ENCODE measurements at places on chromosomes 4 and X.

DNA sequence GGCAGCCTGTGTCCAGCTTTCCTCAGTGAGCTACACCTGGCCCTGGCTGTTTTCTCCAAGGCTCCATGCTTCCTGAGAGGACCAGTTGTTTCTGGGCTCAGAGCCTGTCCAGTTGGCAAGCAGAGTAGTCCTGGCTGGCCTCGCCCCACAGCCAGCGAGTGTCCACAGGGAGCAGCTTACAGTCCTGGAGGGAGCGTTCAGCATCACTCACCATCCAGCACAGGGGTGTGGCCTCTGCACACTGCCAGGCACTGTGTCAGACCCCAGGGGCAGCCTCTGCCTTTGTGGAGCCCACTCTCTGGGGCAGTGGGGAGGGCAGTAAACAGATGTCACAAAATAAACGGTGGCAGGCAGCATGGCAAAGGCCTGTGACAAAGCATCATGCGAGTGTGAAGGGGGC lies 23.9 kb downstream of the EVC start:
- DNase-seq, result no peak

DNA sequence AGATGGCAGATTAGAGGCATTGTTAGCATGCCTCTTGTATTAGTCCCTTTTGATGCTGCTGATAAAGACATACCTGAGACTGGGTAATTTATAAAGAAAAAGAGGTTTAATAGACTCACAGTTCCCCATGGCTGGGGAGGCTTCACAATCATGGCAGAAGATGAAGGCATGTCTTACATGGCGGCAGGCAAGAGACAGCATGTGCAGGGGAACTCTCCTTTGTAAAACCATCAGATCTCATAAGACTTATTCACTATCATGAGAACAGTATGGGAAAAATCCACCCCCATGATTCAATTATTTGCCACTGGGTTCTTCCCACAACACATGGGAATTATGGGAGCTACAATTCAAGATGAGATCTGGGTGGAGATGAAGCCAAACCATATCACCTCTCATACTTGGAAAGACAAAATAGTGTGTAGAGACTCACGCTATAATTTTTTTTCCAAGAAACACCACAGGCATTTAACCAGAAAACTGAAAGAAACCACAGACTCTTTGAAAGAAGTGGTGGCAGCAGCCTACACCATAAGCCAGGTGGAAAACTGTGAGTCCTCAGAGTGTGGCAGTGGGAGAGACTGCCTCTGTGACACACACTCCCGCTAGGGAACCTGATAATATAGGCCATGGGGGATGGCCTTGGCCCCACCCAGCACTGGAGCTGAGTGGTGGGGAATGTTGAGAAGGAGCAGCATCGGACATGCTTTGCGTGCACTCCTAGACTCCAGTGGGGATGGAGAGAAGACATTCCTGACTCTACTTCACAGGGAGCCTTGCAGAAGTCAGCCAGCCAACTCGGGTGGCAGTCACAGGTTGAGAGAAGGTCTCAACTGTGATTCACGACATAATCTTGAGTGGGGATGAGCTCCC lies 51.5 kb downstream of the SLC2A9 start:
- no peak for DNase-seq

DNA sequence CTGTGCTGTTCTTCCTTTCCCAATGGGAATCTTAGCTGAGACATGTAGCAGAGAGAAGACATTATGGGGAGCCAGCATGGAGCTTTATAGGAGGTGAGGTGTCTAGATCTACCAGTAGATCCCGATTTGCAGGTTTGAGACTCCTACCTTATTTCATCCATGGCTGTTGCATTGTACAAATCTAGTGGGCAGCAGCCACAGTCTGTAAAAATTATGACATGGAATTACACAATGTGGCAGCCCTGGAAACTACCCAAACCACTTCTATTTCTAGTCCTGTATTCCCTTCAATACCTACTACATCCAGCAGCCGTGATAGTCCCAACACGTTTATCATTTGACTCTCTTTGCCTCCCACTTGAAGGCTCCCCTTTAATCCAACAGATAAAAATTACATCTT lies 8.1 kb downstream of the ATP7A start:
- no peak for DNase-seq

- no peak for DNase-seq
Measured at GRCh38 chr4:103099691-103100392, at the start of gene BDH2. BDH2 (minus strand) TSS chr4:103099834; CDS start chr4:103096254, 3,580 bp downstream.

GRCh38 chr4:149605601-149606378 lies 209.9 kb downstream of the IQCM start:
- DNase-seq, result no peak

DNA sequence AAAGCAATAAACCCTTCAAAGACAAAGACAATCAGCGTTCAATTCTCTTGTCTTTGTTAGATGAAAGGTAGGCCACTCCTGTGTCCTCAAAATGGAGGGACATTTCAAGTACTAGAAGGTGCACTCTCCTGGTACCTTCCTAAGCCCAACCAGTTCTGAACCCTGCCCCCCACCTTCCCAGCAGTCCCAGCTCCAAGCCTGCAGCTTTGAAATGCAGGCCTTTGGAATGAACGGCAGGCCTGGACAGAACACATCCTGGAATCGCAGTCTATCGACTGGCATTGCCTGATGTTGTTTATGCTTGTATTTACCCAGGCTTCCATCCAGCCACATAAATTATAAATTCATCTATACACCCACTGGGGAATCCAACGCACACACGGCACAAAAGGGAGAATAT lies 47.4 kb downstream of the RASGEF1B start:
- DNase-seq, result no peak

GRCh38 chr4:144267084-144267483 lies 126.6 kb upstream of the GYPA start:
- no peak for DNase-seq

GRCh38 chrX:97563531-97564133 lies 679.9 kb downstream of the RPA4 start:
- DNase-seq, result no peak

DNA sequence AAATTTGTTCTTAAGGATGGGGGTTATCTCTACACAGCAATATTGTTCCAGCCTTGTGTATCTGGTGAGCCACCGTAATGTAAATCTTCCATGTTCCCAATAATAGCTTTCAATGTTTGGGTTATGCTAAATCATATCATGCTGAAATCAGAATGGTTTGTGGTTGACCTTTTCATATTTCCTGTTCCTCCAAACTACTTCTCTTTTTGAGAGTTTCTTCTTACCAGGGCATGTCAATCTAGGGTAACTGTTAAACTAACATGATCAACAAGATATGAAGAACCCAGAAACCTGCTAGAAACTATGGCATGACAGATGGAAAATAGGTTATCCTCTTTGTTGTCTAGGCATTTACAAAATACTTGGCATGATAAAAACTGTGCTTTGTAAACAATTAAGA lies 22.0 kb downstream of the TNMD start:
- no peak for DNase-seq

DNA sequence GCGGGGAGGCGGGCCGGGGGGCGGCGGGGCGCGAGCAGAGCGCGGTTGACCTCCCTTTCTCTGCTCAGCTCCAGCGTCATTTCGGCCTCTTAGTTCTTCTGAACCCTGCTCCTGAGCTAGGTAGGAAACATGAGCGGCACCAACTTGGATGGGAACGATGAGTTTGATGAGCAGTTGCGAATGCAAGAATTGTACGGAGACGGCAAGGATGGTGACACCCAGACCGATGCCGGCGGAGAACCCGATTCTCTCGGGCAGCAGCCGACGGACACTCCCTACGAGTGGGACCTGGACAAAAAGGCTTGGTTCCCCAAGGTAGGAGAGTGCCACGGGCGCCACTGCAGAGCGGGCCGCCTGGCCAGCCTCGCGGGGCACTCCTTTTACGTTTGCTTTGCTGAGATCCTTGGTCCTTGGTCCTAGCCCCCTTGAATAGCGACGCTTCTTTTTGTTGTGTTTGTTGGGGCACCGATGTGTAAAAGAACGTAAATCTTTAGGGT lies at the start of gene HTATSF1:
HTATSF1 (plus strand) TSS at position 37 of the 497 bp plus-strand sequence; CDS start at position 130, 93 bp downstream.
- peak; percentile 77 for DNase-seq

DNA sequence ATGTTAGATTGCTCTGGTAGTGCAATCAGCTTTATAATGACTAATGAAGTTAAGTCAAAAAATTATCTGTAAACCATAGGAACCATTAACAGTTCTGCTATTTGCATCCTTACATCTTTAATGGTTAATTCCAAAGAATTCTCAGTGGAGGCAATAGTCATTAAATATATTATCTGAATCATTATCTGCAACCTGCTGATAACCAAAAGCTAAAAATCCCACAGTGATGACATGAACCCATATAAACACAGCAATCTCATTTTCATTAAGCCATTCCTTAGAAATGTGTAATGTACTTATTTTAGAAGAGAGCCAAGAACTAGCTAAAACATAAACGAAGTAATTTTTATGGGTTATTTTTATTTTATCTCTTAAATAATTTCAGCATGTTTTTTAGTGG lies 60.2 kb downstream of the MAGEB16 start:
- DNase-seq, result no peak

- no peak for DNase-seq
Measured at GRCh38 chr4:182969651-182970279, 52.6 kb upstream of the DCTD start.

DNA sequence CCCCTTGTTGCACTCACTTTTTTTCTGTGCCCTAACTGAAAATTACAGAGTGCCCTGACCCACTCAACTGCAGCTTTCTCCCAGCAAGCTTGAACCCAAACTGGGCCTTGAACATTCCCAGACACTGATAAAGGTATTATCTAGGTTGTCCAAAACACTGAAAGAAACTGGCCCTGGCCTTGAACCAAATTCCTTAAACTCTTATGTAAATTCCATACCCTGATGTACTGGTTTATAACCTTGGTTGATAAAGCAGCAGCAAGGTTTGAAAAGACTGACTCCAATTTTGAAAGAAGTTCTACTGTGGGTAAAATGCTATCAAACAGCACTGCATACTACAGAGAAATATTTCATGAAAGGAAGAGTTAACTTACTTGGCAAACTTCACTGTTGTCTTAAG lies 125.6 kb downstream of the PHF8 start:
- DNase-seq, result no peak

DNA sequence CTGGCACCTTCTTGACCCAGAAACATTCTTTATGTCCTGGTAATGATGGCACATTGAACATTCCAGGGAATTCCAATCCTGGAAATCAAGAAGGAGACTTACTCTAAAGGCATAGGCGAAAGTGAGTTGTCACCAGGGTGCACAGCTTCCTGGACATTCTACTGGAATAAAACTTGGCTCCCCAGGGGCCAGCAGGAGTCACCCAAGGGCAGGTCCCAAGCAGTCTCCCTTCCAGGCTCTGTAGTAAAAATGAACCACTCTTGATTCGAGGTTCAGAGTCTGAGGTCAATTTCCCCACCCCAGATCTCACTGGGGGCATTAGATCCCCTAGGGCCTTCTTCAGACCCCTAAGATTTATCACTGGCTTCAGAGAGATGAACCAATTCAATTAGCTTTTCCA lies 338.7 kb upstream of the GATB start:
- DNase-seq, result no peak

GRCh38 chr4:122816476-122816875 lies 10.2 kb upstream of the FGF2 start:
- DNase-seq, result no peak

- no peak for DNase-seq
Measured at GRCh38 chrX:136262812-136263315, 11.7 kb upstream of the MAP7D3 start.

DNA sequence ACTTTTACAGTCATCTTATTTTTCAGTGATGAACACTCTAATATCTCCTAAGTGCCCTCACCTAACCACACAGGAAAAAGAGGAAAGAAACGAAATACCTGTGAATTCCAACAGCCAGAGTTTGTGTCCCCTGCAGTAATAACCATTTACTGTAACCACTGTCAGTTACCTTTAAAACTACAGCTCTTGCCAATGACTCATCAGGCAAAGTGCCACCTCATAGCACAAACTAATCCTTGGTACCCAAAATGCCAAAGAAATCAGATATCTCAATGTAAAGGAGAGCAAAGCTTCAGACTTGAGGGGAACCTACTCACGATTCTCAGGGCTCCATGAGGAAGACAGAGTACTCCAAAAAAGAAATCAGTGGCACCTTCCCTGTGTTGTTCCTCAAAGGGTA lies 146.5 kb downstream of the NDST3 start:
- DNase-seq, result no peak

DNA sequence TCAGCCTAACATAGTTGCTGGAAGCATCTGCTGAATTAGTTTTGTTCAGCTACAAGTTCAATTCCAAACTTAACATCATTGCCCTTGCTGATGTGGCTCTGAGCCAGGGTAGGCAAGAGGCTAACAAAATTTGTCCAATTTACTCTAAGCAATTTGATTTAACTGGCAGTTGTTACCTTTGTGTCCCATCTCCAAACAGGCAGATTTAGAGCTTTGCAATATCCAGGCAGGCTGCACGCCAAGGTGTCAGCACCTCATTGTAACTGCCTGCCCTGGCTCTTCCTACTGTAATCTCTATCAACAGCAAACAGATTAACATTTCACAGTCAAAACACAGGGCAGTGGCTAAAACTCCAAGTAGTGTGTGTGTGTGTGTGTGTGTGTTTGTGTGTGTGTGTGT lies 2070.6 kb downstream of the PCDH7 start:
- DNase-seq, result no peak

- DNase-seq, result no peak
Measured at GRCh38 chr4:41874398-41874797, 60.8 kb upstream of the TMEM33 start.

DNA sequence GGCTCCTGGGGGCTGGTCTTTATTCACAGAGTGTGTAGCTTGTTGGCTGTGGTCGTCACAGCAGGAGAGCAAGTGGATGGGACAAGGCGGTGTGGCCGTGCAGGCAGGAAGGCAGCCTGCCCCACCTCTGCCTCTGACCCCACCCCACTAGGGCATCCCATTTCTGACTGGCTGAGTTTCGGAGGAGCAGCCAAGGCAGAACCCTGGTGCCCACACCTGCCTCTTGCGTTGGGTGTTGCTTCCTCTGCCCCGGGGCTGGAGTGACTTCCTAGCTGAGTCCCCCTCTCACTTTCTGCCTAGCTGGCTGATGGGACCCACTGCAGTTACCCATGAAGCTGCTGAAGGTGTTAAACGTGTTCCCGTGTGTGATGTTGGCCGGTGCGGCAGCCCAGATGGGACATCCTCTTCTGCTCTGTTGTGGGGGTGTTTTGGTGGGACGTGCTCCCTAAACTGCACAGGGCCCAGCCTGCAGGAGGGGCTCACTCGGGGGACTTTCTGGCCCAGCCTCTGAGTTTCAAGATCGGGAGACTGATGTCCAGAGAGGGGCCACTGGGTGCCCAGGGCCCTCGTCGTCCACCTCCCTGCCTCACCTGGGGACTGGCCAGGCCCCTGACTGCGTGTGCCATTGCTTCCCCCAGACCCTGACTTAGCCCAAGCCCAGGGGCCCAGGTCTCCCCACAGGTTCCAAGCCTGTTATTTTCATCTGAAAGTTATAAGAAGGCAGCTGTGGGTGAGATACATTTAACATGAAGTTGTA lies 101.5 kb downstream of the PSAPL1 start:
- DNase-seq, result no peak

DNA sequence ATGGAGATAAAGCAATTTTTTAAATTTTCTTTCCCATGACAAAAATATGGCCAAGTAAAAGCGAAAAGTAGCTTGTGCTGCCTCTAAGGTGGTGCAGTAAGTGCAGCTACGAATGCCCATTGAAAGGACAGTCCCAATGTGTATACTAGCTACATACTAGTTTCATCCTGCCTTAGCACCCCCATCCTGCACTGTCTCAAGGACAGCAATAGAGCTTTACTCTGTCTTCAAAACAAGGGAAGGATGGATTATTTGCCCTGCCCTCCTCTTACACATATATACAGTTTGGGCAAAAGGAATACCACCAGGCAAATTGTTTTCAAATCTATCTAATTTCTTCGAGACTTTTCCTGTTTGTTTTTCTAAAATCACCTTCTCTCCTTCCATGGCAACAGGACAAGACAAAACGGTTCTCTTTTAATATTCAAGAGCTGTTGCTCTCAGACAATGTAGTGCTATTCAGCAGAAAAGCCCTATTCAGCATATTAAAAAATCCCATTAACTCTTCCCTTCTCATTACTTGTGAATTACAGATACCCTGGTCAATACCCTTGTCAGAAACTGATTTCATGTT lies 75.1 kb upstream of the SLC7A11 start:
- DNase-seq, result no peak

All from upper lobe of left lung (tissue), 6 donors.